ENCODE measurements at places on chromosomes 6 and 20. TPM values are rescaled to one million over a fixed set of nuclear protein-coding genes. Genes with fewer than 3 reads are reported as not detected.

- DNase-seq: no peak
- H3K27ac ChIP-seq: no peak overlapping the region
- H3K27me3 ChIP-seq: no peaks in the 10 kb centered on the region
- peaks cover 5% of the 10 kb centered on the region for H3K4me1 ChIP-seq
- H3K36me3 ChIP-seq: peaks cover 2% of the 10 kb centered on the region
Measured at GRCh38 chr6:131073577-131073976, 10.5 kb upstream of the EPB41L2 start.

DNA sequence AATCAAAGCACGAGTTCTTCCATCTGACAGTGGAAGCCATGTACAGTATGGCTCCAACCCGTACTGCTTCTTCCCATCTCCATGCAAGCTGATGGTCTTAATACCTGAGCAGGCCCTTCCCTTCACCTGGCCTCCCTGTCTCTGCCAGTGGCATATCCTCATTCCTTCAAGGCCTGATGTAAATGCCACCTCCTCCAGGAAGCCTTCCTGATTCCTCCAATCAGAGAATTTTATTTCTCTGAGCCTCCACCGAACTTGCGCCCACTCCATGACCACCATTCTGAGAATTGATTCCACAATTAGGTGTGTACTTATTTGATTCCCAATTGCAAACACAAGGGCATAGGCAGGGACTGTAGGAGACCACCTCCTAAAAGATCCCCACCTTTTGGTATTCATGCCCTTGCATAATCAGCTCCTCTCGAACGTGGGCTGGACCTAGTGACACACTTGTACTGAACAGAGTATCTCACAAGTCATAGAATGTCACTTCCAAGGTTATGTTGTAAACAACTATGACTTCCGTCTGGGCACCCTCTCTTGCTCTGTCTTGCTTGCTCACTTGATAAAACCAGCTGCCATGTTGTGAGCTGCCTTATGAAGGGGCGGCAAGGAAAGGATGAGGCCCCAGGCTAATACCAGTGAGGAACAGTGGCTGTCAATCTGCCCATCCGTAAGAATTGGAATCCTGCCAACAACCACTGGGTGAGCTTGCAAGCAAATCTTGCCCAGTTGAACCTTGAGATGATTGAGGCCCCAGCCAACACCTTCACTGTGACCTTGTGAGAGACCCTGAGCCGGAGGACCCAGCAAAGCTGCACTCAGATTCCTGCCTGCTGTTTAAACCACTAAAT is 38.8 kb downstream of the CPNE5 start:
- no peak overlapping the region for H3K4me3 ChIP-seq
- no peaks in the 10 kb centered on the region for H3K4me1 ChIP-seq
- H3K27ac ChIP-seq: no peak overlapping the region
- no peak for DNase-seq

DNA sequence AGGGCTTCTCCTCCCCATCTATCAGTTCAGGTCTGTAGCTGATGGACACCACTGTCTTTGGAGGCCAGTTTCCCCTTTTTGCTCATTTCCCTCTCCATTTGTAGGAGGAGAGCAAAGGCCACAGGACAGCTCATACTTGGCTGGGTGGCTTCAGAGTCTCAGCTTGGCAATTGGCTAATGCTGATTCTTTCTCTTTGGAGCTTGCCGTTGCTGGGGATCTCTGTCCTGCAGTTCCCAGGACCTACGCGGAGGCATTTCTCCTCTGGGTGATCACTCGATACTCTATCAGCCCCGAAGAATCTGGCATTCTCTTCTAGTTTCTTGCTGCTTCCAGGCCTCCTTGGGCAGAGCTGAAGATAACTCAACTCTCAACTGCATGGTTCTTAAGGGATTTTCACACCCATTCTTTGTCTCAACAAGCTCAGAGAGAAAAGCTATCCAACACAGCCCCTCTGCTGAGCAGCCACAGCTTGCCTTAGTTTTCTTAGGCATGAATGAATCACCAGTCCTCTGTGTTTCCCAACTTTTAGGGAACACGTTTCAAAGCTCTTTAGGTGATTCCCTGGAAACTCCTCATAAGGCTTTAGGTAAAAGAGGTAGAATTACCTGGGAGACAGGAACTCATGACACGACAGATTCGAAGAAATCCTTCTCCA is 19.2 kb upstream of the SSR1 start:
- no peaks in the 10 kb centered on the region for H3K27me3 ChIP-seq
- no peak for DNase-seq
- H3K36me3 ChIP-seq: no peaks in the 10 kb centered on the region

DNA sequence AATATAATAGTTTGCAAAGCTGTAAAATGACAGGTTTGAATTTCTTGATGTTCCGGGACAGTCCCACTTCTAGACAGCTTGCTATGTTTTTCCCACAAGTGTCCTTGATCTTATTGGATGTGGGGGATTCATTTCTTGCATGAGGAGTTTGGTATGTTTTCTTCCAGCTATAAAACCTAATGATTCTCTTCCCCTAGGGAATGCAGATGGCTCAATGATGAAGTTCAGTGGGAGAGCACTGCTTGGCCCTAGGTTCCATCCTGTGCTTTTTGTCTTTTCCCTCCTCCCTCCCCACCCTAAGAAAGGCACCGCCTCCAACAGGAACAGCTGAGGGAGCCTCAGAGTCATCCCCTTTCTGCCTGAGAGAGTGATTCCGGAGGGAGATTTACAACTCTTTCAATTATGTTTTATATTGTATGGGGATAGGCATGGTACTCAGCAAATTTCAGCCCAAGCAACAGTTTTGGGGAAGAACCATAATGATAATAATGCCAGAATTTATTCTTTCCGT is 149.2 kb downstream of the PHACTR1 start:
- H3K27ac ChIP-seq: no peak overlapping the region
- no peak for DNase-seq
- no peaks in the 10 kb centered on the region for H3K36me3 ChIP-seq
- no peak overlapping the region for H3K4me3 ChIP-seq

Gene LRFN2
- 0.12 TPM for total RNA-seq

Measured in activated T-cell treated with anti-CD3 and anti-CD28 coated beads, Interleukin-2, amount 50 U/mL, for 72 hours (primary cell).